ENCODE measurements at places on chromosomes 3 and 15. TPM values are rescaled to one million over a fixed set of nuclear protein-coding genes. Genes with fewer than 3 reads are reported as not detected.

The CCDC80 gene
- 386 TPM for total RNA-seq

The TMEM158 gene
- total RNA-seq, result 82.2 TPM

The ROBO2 gene
- 1.0 TPM for total RNA-seq

The XXYLT1 gene
- 17.0 TPM for total RNA-seq

The NRROS gene
- total RNA-seq, result 0.58 TPM

The GOLGA8G gene
- total RNA-seq, result not detected

The UBAP1L gene
- 1.5 TPM for total RNA-seq

The GOLGA8N gene
- 5.2 TPM for total RNA-seq

The TRPM1 gene
- not detected for total RNA-seq

The UQCRC1 gene
- 358 TPM for total RNA-seq

The FRMD4B gene
- total RNA-seq, result under 0.01 TPM

The COL7A1 gene
- total RNA-seq, result 22.5 TPM

The BMF gene
- total RNA-seq, result 6.4 TPM

The IL20RB gene
- 2.6 TPM for total RNA-seq

The MOBP gene
- under 0.01 TPM for total RNA-seq

The TMEM266 gene
- total RNA-seq, result 0.29 TPM

The OR4M2 gene
- total RNA-seq, result not detected

Measured in smooth muscle cell of trachea (primary cell).